ENCODE measurements at places on chromosomes 2 and 18.

DNA sequence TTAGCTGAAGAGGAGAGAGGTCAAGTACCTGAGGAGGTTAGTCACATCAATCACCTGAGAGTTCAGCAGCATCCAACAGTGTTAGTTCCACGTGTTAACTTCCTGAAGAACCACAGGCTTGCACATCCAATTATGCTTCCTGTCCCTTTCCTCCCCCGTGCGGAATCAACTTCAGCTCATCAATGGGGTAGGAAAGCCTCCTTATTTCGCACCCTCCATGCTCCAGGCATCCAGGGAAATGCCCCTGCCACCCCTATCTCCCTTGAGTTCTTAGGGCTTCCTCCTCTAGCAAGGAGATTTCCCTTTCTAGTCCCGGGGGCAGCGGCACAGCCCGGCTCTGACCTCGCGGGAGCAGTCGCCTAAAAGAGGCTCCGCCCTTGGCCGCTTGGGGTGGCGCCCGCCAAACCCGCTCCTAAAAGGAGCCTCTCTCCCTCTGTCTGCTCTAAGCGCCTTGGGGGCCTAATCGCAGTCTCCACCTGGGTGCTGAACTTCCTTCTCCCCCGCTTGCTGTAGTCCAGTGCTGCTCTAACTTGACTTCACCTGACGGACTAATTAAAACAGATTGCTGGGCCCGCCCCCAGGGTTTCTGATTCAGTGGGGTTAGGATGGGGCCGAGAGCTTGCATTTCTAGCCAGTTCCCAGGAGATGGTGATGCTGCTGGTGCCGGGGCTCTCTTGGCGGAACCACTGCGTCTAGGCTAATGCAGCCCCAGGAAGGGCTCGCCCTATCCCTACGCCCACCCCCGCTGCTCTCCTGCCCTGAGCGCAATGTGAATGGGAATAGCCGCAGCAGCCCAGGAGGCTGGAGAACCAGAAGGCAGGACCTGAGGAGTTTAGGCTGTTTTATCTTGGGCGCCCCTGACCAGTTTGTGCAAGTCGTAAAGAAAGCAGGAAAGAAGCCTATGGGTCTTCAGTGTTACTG, 3.4 kb upstream of the TET3 start:
- no peak for DNase-seq

DNA sequence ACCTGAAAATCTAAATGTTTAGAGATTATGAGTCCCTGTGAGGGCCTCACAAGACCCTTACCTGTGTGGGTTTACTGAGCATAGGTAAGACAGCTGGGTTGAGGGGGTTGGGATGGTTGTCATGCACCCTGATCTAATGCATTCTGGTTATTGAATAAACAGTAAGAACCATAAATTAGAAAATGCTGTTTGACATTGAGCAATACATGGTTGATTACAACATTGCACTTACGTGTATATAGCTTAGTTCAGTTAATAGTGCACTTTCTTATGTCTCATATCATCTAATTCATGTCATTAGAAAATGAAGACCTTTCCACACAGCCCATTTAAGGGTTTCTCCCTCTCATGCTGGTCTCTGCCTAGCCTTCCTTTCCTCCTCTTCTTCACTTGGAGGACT, 253.5 kb upstream of the ATP5MC3 start:
- DNase-seq: no peak

GRCh38 chr2:212249451-212249850, 289.2 kb downstream of the ERBB4 start:
- DNase-seq: no peak

DNA sequence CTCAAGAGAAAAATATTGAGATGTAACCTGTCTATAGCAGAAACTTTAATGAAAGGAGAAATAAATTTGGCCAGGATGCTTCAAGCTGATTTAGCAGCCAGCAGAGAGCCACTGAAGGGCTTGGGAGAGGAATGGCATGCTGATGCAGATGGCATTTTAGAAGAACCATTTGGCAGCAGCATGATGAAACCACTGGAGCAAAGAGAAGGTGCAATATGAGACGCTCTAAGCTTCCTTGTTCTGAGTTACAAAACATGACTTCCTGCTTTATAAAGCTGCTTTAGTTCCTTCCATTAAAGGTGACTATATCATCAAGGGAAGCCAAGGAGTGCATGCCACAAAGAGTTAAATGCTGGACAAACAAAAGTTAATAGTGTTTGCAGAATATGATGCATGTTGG, 189.7 kb downstream of the PID1 start:
- no peak for DNase-seq

DNA sequence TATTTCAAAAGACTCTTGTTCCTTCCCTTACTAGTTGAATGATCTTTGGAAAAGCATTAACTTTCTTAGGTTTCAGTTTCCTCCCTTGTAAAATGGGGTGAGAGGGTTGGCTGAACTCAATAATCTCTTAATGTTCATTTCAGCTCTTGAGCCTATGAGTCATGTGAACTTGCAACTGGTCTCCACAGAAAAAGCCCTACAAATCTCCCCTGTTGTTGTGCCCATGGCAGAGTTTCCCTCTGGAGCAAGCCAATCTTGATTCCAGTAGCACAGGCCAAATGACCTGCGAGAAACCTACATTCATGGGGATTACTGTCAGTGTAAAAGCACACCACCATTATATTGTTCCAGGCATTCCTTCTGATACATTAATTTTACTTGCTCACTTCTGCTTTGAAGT, 388.9 kb downstream of the ALK start:
- DNase-seq: no peak
